Left lung (tissue), 14 donors: ENCODE measurements at places on chromosomes 7 and 10. TPM values are rescaled to one million over a fixed set of nuclear protein-coding genes. Genes with fewer than 3 reads are reported as not detected.

- DNase-seq = no peak
Observed at GRCh38 chr10:129386415-129387257, 80.4 kb upstream of the MGMT start.

DNA sequence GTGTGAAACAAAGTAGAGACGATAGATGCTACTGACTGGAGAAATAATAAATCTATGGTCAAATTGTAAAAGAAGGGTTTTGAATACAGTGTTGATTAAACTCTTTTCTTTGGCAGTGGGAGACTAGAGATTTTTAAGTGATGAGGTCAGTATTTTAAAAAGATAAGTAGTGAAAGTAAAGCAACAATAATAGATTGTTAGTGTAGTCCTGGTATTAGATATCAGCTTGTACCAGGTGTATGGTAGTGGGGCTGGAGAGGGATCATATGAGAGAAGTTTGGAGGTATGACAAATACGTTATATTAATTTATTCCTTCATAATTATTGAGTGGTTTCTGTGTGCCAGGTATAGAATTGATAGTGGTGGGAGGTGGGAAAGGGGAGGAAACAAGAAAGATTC, 25.2 kb downstream of the PHTF2 start:
- DNase-seq = no peak

DNA sequence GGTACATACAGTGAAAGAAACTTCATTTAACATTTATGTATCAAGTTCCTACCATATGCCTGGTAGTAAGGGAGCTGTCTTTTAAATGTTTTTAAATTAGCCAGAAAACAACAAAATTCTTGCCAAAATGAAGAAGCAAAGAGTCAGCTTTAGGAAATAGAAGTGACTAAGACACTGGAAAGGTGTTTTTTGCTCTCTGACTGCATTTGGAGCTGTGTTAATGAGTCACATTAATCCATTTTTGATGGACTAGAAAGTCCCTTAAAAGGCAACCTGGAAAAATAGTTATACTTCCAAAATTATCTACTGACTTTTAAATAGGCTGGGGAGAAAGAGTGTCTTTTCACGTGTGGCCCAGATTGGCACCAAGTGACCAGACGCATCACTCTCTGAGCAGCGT, 3.9 kb upstream of the COL17A1 start:
- no peak for DNase-seq

GRCh38 chr10:48358162-48358561, 51.7 kb downstream of the MAPK8 start:
- DNase-seq = no peak

HNRNPA2B1 gene
- 338 TPM for total RNA-seq

FAM241B gene
- 9.6 TPM for total RNA-seq

- no peak for DNase-seq
Observed at GRCh38 chr7:115052706-115053105, 130.8 kb downstream of the MDFIC start.

- no peak for DNase-seq
Observed at GRCh38 chr10:70135684-70136083, 3.1 kb upstream of the AIFM2 start.

DNA sequence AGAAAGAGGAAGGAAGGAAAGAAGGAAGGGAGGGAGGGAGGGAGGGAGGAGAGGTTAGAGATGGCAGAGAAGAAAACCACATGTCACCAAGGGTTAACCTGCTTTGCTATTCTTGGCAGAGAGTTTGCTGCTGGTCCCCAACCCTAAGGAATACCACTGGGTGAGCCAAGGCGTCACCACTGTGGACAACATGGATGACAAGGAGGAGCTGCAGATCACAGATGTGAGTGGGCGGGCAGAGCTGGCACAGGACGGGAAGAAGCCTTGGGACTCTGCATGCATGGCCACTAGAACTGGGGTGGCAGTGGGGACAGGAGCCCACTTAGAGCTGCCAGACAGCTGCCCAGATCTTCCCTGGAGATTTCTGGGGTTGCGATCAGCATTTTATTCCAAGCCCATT, 17.2 kb upstream of the MYH16 start:
- DNase-seq = no peak

DNA sequence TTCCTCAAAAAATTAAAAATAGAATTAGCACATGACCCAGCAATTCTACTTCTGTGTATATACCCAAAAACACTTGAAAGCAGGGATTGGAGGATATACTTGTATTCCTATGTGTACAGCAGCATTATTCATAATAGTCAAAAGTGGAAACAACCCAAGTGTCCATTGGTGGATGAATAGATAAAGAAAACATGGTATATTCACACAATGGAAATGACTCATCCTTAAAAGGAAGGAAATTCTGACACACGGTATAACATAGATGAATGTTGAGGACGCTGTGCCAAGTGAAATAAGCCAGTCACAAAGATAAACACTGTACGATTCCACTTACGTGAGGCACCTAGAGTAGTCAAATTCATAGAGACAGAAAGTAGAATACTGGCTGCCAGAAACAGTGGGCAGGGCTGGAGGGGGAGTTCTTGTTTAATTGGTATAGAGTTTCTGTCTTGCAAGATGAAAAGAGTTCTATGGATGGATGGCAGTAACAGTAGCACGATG, 26.6 kb upstream of the KAT6B start:
- no peak for DNase-seq
